Calu3 (cell line): ENCODE measurements at places on chromosomes 6 and 20.

GRCh38 chr20:4873396-4873795 is 127.9 kb downstream of the SLC23A2 start:
- no peak overlapping the region for H3K27ac ChIP-seq
- no peaks in the 10 kb centered on the region for H3K36me3 ChIP-seq
- no peak overlapping the region for H3K4me3 ChIP-seq
- no peaks in the 10 kb centered on the region for H3K27me3 ChIP-seq
- DNase-seq, result no peak

DNA sequence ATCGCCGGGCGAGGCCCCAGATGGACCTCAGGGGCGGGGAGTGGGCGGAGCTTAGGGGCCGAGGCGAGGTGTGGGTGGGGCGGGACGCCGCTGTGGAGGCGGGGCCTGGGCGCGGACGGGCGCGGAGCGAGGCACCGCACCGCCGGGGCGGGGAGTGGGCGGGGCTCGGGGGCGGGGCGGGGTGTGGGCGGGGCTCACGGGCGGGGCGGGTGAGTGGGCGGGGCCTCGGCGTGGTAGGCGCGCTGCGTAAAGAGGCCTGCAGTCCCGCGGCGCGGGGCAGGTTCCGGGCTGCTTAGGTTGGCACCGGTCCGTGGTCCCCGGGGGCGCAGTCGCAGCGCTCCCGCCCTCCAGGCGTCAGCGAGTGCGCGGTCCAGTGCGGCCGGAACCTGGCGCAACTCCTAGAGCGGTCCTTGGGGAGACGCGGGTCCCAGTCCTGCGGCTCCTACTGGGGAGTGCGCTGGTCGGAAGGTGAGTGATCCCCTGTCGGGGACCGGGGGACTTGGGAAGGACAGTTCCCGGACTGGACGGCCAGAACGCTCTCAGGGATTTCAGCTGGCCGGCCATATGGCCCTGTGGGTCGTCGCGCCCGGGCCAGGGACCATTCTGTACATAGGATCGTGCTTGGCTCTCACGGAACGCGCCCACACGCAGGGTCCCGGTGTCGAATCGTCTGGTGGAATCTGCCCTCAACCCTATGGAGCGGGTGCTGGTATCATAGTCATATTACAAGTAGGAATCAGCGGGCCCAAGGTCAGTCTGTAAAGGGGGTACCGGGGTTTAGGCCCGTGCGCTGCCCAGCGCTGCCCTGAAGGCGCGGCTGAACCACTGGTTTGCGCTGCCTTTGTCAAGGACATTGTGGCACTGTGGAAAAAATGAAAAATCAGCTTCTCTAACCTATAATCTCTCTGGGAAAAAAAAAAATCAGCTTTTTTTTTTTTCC is at the start of gene NQO2:
TSS of gene NQO2 (plus strand) at position 277 of the 940 bp plus-strand sequence. CDS start 6,659 bp downstream, outside the sequence.
- H3K27me3 ChIP-seq, result no peaks in the 10 kb centered on the region
- no peak within 1 kb of the TSS for H3K27ac ChIP-seq
- H3K4me1 ChIP-seq, result no peaks in the 10 kb centered on the region
- peak; percentile 89 for DNase-seq
- H3K36me3 ChIP-seq, result peaks cover 13% of the 10 kb centered on the region
- peak within 1 kb of the TSS; percentile 86 for H3K4me3 ChIP-seq

DNA sequence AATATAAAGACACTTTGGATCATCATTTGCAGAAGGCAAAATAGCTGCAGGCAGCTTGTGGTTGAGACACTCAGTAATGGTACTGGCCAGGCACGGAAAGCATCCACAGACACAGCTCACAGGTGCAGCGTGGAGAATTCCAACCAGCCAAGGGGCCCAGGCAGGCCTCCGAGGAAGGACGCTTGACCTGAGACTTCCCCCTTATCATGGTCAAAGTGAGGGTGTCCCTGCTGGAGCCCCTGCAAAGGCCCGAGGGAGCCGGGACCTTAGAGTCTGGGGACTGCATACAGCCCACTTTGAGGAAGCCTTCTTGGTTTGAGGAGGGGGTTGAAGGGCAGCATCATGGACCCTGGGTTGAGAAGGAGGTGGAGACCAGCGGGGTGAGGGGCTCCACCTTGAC is 15.1 kb upstream of the MYT1 start:
- H3K4me3 ChIP-seq, result no peak overlapping the region
- H3K27ac ChIP-seq, result no peak overlapping the region
- peaks cover 32% of the 10 kb centered on the region for H3K27me3 ChIP-seq
- H3K4me1 ChIP-seq, result peaks cover 20% of the 10 kb centered on the region
- no peaks in the 10 kb centered on the region for H3K36me3 ChIP-seq

DNA sequence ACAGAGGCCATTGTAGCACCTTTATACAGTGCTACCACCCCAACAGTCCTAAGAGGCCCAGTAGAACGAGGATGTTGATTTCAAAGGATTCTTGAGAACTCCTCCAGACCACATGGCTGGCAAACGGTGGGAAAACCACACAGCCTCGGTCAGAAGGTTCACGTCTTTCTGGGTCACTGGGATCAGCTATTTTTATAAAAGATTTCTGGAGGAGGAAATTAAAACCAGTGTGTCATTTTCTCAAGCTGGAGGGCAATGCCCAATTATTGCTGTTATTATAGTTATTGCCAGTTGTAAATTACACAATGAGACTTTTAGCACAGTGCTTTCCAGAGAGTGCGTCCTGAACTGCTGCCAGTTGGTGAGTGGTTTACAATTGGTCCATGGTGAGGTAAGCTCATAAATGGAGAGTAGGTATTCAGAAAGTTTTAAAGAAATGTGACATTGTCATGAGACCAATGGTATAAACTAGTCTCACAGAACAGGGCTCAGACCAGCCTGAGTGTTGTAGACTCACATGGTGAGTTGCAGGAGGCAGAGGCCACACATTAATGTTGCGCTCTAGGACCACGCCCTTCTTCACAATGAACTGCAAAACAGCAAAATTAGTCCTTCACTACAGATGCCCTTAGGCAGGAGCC is 8.4 kb upstream of the PPP1R14C start:
- no peak overlapping the region for H3K27ac ChIP-seq
- H3K4me3 ChIP-seq, result no peak overlapping the region
- no peaks in the 10 kb centered on the region for H3K36me3 ChIP-seq
- peaks cover 16% of the 10 kb centered on the region for H3K27me3 ChIP-seq
- no peaks in the 10 kb centered on the region for H3K4me1 ChIP-seq
- no peak for DNase-seq

DNA sequence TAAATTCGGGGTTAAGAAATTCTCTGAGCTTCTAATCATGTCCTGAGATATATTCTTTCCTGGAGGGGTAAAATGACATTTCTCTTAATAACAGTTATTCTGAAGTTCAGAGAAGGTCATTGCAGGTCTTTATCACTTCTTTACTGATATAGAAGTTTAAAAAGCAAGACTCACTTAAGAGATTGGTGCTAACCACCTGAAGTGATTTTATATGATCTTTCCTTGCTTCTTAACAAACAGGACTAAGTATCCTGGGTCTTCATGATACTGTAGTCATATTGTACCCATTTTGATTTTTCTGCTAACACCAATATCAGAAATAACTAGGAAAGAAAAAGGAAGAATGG is 39.3 kb upstream of the PRDM1 start:
- no peak for DNase-seq
- H3K4me1 ChIP-seq, result peaks cover 10% of the 10 kb centered on the region
- H3K36me3 ChIP-seq, result no peaks in the 10 kb centered on the region
- no peaks in the 10 kb centered on the region for H3K27me3 ChIP-seq

GRCh38 chr6:41572613-41573012 is 26.4 kb downstream of the FOXP4 start:
- no peaks in the 10 kb centered on the region for H3K36me3 ChIP-seq
- H3K27me3 ChIP-seq, result no peaks in the 10 kb centered on the region
- no peak for DNase-seq
- no peak overlapping the region for H3K27ac ChIP-seq

DNA sequence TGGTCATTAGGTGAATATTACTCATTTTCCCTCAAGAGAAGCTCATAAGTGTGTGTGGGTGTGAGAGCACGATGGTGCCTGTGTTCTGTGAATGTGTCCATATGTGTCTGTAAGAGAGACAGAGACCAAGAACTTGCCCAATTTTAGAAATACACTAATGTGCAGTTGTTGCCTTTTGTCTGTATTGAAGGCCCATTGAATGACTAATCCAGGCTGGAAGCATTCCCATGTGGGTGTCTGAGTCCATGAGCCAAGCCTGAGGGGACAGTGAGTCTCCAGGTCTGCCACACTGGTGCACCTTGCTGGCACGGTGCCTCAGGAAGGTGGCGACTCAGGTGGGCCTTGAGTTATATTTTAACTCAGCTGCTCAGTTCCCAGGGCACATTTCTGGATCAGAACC is 25.5 kb upstream of the ASXL1 start:
- H3K36me3 ChIP-seq, result peaks cover 36% of the 10 kb centered on the region
- peak overlapping the region; percentile 31 for H3K4me3 ChIP-seq
- DNase-seq, result peak; percentile 73
